Bone marrow (tissue), 2 donors: ENCODE measurements at places on chromosomes 2 and 18.

DNA sequence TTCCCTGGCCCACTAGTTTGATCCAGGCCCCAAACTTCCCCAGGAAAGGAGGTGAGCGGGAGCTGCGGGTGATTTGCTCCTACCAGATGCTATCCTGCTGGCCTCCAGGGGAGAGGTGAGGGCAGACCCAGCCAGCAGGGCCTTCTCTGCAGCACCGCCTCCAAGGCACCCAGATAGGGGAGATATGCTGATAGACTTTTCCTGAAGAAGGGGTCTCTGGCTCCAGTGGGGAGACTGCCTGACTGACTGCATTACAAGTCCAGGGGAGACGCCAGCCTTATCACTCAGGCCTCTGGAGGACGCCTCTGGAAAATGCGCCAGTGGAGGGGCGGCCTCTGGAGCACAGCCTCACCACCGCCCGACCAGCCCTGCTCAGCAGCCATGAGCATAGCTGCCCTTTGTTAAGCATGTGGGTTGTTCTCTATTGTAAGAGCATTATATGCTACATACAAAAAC is 60.6 kb upstream of the SMAD7 start:
- DNase-seq = no peak

GRCh38 chr18:79260510-79260909 is 135.2 kb upstream of the NFATC1 start:
- DNase-seq = no peak

DNA sequence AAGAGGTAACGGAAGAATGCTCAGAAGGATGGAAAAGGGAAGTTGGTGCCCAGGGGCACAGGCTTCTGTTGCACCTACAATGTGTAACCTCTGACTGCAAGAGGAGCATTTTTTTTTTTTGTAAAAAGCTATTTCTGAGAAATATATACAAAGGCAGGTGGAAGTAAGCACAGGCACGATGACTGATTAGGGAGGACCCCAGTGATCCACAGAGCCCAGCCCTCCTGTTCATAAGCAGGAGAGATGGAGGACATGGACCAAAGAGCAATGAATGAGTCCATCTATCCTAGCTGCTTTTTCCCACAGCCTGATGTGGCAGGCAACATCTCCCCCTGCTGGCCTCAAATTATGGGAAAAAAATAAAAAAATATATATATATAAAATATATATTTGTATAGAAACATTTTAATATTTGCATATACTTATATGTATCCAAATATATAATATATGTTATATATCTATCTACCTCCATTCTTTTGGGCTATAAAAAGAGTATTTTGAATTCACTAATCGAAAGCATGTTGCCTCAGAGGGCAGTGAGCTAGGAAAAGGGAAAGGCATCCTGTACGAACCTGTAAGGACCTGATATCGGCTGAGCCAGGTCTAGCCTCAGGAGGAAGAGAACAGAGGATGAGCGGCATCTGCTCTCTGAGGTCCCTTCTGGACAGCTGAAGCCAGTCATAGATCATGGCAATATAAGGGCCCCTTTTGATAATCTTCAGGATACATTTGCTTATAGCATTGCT is 166.0 kb upstream of the STK17B start:
- DNase-seq = no peak

GRCh38 chr2:61178603-61179545 is 16.9 kb downstream of the C2orf74 start:
- no peak for DNase-seq

GRCh38 chr2:174680221-174680620 is 82.6 kb upstream of the WIPF1 start:
- no peak for DNase-seq

- no peak for DNase-seq
These were observed 11.3 kb downstream of the MITD1 start for GRCh38 chr2:99169534-99169933.

- DNase-seq = no peak
These were observed 332.9 kb downstream of the EIPR1 start for GRCh38 chr2:3044587-3045317.

DNA sequence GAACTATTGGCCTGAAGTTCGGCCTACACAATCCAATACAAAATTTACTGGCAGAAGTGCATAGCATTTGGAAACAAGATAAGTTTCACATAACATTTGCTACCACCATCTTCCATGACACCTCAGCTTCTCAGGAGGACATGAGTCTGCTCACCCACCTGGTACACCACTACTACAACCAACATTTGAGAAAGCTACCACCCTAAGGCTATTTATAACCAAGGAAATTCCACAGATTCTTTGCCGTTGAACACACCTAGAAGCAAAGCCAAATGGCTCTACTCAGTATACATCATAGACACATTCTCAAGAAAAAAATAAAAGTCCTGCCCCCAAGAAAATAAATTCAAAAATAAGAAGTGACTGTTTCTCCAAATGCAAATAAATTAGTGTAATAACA is 145.3 kb downstream of the SPAG16 start:
- no peak for DNase-seq

GRCh38 chr2:30756051-30756719 is 51.1 kb downstream of the CAPN13 start:
- no peak for DNase-seq

DNA sequence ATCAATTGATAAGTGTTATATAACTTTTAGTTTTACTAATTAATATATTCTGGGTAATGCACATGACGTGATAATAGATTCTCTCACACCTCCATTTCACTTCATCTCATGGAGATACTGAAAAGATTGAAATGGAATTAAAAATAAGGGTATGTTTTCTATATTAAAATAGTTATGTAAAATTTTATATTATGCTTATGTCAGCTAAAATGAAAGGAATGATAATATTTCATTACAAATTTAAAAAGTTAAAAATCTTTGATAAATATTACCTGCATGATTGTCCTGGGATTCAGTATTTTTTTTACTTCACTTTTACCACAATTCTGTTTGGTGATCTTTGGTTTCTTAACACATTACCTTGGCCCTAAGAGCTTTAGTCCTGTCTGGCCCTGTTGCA is 823.8 kb upstream of the NRXN1 start:
- DNase-seq = no peak

GRCh38 chr2:239920693-239921365 is 104.3 kb downstream of the NDUFA10 start:
- DNase-seq = no peak

DNA sequence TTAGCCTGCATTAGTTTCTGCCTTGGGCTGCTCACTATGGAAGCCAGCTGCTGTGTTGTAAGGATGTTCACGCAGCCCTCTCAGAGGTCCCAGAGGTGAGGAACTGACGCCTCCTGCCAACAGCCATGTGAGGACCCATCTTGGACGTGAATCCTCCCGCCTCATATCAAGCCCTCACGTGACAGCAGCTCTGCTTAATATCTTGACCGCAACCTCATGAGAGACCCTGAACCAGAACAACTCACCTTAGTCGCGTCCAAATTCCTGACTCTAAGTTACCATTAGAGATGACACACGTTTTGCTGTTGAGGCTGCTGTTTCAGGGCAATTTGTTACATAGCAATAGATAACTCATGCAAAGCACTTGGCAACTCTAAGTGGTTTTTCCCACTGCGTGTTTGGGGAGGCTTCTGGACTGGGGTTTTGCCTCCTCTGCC is 97.7 kb downstream of the TMEM17 start:
- DNase-seq = no peak

DNA sequence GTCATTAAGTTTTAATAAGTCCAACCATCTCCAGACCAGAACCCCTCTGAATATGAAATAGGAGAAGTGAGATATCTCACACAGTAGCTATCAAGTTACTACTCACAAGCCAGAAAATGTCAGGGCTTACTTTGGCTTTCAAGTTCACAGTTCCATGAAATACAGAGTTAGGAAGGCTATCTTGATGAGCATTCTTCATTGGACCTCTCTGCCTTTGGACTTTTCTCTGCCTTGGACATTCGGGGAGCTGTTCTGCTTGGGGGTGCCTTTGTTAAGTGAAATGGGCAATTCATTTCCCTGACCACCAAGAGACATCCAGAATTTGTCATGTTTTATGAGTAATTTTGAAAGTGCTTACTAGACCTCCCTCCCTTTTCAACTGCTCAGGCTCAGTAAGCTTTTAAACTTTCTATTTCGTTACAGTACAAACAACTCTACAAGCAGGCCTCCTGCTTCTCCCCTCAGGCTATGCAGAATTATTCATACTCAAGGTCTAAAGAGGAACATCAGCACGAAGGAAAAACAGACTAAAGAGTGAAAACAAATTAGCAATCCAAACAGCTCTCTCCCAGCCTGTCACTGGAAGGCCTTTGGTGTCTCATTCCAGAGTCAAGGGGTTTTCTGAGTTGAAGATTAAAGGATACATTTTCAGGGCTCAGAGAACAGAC is 95.3 kb downstream of the MREG start:
- DNase-seq = no peak

- DNase-seq = no peak
These were observed 28.5 kb downstream of the ZNF516 start for GRCh38 chr18:76466410-76466991.

GRCh38 chr2:107825206-107825563 is 1.5 kb upstream of the RGPD4 start:
- DNase-seq = no peak

DNA sequence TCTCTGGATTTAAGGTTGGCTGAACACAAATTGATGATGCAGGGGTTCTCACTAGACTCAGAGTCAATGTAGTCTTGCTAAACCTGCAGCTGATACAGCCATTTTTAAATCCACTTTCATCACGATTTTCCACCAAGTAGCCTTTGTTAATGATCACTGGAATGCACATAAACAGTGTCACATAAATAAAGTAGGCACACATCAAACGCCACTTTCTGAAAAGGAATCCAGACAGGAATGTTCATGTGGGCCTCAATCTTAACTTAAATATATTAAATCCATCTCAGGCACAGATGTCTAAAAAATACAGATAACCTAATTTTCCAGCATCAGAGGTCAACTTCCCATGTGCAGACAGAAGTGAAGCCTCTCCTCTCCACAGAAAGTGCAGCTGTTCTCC is 58.3 kb downstream of the LAMA1 start:
- no peak for DNase-seq

GRCh38 chr2:156852681-156853080 is 404.8 kb upstream of the GALNT5 start:
- DNase-seq = no peak

GRCh38 chr18:62060820-62061219 is 126.0 kb downstream of the PIGN start:
- DNase-seq = no peak

DNA sequence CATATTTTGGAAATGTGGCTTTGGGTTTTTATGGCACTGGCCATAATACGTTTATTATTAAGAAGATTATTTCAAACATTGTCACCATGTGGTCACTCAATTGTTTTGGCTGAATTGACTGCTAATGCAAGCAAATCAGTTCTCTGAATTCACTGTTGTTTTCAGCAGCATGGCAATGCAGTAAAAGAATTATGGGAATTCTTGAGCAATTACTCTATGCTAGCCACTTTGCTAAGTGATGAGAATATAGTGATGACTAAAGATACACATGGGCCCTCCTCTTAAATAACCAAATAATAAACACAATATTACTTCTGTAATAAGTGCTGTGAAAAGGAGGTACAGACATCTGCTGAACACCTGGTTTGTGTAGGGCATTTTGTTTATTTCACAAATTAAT is 58.0 kb upstream of the FANCL start:
- DNase-seq = no peak

GRCh38 chr2:234245945-234246344 is 195.4 kb downstream of the SPP2 start:
- no peak for DNase-seq

DNA sequence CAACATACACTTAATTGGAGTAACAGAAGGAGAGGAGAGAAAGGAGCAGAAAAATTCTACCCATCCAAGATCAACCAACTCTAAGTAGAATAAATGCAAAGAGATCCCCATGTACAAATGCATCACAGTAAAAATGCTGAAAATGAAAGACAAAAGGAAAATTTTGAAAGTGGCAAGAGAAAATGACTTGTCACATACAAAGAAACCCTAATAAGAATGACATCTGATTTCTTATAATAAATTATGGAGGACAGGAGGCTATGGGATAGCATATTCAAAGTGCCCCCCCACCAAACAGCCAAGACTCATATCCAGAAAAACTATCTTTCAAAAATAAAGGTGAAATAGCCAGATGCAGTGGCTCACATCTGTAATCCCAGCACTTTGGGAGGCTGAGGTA is 22.2 kb upstream of the INPP4A start:
- no peak for DNase-seq

- DNase-seq = no peak
These were observed 107.1 kb downstream of the LYPD6B start for GRCh38 chr2:149145314-149146295.

GRCh38 chr2:64938607-64939285 is 50.5 kb upstream of the SLC1A4 start:
- no peak for DNase-seq

GRCh38 chr2:105647731-105648130 is 97.0 kb upstream of the NCK2 start:
- DNase-seq = no peak

- DNase-seq = no peak
These were observed 193.1 kb downstream of the SMAD2 start for GRCh38 chr18:47737198-47737830.

- no peak for DNase-seq
These were observed 137.7 kb downstream of the THNSL2 start for GRCh38 chr2:88307817-88308216.

- no peak for DNase-seq
These were observed 97.5 kb downstream of the GLI2 start for GRCh38 chr2:120833127-120833675.

- DNase-seq = no peak
These were observed 160.7 kb upstream of the ACAA2 start for GRCh38 chr18:49974079-49974478.

DNA sequence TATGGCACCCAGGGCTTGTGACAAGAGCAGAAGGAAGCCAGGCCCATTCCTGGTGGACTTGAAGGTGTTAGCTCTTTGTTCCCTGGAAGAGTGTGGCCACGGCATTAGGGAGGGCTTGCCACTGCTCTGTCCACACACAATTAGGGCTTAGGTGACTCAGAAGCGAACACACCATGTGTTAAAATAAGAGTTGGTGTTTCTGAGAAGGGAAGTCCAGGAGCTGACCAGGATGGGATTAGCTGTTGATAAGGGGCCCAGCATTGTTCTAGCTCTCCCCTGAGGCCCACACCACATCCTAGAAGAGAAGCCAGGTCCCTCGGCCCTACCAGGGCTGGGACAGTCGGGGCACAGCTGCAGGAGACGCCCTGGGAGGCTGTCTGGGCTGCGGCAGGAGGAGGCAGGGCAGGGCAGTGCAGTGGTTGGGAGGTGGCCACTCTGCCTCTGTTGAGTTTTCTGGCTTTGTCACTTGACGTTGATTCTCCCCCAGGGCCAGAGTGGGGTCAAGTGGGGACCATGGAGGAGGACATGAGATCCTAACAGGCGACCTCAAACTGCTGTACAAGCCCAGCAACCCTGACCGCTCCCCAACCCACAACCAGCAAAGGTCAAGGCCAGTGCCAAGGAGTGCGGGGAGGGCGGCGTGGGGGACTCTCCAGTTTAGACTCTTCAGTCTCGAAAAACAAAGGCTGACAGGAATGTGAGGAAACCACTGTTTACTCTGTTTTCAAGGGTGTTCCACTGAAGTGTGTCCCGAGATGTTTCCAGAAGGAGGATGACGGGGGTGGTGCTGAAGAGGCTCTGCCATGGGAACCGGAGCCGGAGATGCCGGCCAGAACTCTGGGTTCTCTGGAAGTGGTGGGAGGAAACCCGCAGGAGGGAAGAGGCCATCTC is 16.8 kb downstream of the GNLY start:
- no peak for DNase-seq

GRCh38 chr2:9037166-9037565 is 33.7 kb upstream of the MBOAT2 start:
- no peak for DNase-seq
